ENCODE measurements at places on chromosomes 6 and 20.
A peak's percentile ranks its signal among the peaks of the same experiment; 100 is the strongest.

DNA sequence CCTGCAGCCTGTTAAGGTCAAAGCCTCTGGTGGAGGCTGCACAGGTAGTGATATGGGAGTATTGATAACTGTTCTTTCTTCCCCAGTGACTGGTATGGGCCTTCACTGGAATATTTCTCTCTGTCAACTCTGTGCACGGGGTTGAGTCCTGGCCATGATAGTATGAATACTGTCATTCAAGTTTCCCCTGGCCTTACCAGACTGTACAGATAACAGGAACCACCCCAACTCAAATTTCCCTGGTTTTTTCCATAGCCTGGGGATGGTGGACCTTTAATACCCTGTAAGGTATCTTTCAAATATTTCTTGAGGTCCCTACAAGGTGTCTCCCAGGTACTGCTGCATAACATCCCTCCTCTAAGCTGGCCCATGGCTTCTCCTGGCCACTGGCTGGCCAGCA lies 51.4 kb upstream of the TNFAIP3 start:
- no peak for DNase-seq

GRCh38 chr6:79082304-79082703 lies 4.2 kb upstream of the PHIP start:
- no peak for DNase-seq

- no peak for DNase-seq
These were observed 17.6 kb downstream of the ARID1B start for GRCh38 chr6:156794546-156795354.

- no peak for DNase-seq
These were observed 193.5 kb downstream of the UBE3D start for GRCh38 chr6:82872185-82872584.

DNA sequence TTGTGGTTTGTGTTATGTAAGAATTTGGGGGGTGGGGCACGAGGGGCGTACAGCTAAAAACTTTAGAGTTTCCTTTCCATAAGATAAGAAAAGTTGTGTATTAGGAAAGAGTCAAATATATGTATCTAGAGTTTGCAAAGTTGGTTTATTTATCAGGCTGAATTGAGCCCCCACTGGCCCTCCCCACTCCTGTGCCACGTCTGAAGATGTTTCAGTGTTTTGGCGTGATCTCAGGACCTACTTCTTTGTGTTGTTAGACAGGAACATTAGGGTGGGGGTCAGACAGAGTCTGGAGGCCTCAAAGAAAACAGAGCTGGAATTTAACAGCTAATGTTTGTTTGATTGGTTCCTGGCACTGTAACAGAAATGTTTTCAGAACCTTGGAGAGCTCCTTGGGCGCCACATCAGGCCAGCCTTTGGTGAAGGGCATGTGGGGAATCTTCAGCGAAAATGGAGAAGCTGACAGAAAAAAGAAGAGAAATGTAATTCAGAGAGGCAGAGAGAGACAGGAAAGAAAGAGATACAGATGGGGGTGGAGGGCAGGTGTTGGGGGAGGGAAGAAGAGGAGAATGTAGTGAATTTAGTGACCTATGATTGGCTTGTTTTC lies 674 bp downstream of the NRSN1 start:
- DNase-seq: peak; percentile 56

DNA sequence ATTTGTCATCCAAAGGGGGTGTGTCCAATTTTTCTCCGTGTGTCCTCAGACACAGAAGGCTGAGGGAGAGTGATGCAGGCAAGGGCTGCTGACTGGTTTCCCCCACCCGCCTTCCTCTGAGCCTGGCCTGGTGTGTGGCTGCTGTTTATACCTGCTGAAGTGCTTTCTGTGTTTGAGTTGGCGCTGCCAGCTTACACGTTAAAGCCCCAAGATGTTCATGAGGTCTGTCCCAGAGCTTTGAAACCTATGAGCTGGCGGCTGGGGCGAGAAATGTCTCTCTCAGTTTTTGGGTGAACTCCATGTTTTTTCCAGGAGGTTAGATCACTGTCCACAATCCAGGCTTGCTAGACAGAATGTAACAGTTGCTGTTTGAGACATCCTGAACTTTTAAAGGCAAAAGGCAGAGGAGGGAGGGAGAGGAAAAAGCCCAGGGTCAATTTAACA lies 69.0 kb upstream of the CCN2 start:
- no peak for DNase-seq

- no peak for DNase-seq
These were observed 58.2 kb upstream of the IL20RA start for GRCh38 chr6:137102851-137103492.

GRCh38 chr6:82248273-82248735 lies 760 bp upstream of the IBTK start:
- no peak for DNase-seq

DNA sequence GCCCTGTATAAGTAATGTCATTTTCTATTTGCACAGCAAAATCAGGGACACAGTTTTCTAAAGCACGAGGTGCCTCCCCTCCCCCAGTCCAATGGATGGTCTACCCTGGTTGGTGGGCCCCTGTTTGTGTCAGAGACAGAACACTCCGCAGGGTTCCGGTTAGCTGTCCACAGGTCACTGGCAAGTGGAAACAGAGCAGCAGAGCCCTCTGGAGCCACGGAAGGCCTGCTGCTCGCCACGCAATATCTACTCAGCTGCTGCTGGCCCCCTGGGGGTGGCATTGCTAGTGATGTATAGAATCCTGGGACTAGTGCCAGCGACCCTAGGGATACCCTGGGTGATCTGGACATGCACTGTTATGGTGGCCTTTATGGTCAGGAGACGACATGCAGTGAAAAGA lies 50.4 kb downstream of the RIN2 start:
- DNase-seq: no peak

DNA sequence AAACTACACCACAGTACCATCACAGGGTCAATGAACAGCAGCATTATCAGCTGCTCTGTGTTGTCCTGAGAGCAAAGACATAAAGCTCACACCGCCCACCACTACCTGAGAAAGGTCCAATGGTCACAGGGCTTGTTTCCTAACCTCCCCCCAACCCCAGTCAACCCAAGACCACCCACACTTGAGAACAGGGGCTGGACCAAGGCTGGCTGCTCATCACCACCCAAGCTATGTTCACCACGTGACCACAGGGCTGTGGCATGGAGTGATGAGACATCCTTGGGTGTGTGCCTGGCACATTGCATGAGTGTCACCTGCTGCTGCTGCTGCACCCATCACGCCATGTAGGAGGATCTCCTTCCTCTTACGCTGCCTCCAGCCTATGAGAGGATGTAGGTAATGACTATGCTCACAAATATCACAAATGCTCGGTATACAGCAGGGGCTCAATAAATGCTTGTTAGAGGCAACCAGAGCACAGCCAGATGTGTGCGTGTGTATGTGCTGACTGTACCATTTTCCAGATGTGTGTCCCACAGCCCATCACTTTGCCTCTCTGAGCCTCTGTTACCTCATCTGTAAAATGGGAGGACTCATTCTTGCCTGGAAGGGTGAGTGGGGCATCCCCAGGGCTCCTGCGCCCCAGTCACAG lies 23.3 kb upstream of the SIRPA start:
- DNase-seq: no peak

DNA sequence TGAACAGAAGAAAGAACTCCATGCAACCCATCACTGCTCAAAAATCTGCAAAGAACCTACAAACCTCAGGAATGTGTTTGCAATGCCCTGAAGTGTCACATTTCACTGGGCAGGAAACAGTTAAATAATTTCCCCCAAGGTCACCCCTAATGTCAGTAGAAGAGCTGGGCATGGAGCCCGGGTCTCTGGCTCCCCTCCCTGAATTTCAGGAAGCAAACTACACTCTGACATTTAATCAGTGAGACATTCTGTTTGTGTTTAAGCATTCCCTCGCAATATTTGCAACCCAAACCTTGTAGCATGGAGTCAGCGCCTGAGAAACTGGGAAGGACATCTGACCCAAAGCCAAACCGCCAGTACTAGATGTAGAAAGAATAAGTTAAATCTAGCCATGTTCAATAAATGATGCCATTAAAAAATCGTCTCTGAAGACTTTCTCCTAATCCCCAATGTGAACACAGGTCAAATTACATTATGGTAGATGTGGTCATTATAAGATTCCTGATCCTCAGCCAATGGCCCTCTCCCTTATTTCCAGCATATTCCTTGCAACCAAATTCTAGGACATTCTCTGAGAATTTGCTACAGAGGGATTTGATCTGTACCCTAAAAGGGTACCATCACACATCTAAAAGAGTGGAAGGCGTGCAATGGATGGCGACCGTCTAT lies 91.2 kb upstream of the ADTRP start:
- no peak for DNase-seq

GRCh38 chr6:124719913-124720312 lies 242.3 kb upstream of the RNF217 start:
- no peak for DNase-seq

- DNase-seq: no peak
These were observed 1061.8 kb upstream of the CITED2 start for GRCh38 chr6:140436023-140436811.

DNA sequence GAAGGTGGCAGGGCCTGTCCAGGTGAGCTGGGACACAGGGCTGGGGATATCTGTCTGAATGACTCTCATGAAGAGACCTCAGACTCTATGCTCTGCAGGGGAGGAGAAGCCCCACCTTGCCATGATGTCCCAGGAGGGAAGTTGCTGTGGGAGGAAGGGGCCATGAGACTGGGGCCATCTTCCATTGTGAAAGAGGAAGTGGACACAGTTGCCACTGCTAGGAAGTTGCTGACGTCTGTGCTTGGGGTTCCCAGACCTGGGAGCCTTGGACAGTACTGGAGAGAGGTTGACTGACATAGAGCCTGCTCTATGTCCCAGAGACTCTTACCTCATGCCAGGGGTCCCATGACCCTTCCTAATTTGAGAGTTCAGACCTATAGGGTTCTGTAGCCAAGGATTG lies 24.5 kb downstream of the SIRPB1 start:
- DNase-seq: no peak

- DNase-seq: no peak
These were observed 6.4 kb upstream of the CST7 start for GRCh38 chr20:24942679-24943078.

GRCh38 chr20:56504373-56505005 lies 20.1 kb upstream of the FAM209A start:
- no peak for DNase-seq

DNA sequence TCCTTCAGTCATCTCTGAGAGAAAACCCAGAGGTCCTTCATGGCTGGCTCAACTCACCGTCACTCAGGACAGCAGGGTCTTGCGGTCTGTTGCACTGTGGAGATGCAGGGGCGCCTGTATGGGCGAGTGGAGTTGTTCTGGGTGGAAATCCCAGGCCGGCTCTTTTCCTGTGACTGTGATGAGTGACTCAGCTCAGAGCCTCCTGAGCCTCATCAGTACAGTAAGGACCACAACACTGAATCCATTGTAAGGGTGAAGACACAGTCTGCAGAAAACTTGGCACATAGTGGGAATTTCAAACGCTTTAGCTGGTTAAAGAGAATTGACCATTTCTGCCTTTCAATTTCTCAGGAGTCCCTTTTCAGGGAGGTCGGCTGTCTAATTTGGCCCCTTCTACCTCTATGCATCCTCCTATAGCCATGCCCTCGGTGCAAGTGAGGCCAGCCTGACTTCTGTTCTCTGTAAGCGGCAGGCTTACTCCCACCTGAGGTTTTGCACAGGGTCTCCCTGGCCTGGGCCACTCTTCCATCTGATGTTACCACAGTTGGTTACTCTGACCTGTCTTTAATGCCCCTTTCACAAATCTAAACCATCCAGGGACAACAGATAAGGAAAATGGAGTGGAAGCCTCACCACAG lies 35.5 kb upstream of the TBXT start:
- no peak for DNase-seq

DNA sequence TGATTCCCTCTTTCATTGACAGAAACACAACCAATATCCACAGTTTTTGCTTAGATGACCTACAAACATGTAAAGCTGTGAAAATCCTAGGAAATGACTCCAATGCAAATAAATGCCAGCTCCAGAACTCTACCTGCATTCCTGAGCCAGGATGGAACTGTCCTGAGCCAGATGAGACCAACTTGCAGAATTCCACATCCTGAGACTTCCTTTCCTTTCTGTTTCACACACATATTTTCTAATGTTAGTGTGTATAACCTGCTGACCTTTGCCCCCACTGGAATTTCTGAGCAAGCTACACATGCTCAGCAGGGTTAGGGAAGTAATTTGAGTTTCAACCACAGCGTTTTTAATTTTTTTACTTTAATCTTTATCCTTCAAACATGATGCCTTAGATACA lies 69.6 kb upstream of the ADGRF1 start:
- DNase-seq: no peak

- DNase-seq: no peak
These were observed 231.0 kb upstream of the PRND start for GRCh38 chr20:4490606-4491280.

DNA sequence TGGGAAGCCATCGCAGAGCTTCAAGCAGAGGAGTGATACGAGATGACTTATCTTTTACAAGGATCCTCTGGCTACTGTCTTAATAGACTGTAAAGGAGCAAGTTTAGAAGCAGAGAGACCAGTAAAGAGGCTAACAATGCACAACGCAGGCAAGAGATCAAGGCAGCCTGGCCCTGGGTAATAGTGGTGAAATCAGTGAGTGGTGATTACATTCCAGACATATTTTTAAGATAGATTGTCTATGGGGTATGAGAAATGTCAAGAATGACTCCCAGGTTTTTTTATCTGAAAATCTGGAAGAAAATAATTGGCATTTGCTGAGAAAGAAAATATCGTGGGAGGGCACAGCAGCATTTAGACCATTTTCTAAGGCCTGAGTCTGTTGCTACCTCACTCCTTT lies 213.6 kb upstream of the HTR1E start:
- no peak for DNase-seq

DNA sequence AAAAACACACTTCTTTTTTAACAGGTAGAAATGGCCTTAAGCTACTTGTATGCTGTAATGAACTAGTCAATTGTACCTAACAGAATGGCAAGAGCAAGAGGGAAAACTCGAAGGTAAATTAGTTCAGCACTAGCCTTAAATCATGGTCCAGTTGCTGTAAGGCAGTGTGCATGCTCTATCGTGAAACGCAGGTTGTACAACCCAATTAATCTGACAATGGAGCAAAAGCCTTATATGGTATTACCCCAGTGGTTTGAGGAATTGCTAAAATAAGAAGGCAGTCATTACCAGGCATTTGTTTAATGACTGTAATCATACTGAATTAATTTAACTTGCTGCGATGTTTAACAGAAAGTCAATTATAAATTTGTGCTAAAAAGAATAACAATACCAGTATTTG lies 69.3 kb upstream of the SOX4 start:
- no peak for DNase-seq

DNA sequence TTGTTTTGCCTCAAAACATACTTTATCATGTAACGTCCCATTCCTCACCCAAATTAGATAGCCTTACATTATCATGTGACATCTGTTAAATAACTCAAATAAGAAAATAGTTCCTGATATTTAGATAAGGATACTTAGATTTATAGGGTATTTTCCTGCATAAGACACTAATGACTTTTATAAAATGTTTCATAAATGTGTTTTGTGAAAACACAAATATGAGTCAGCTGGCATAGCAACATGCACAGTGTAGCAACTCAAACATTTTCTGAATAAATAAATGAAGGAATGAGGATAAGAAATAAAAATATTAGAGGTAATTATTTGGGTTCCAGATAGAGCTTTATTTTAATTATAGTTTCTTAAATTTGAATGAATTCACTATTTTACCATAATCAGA lies 460.4 kb upstream of the PLCB4 start:
- no peak for DNase-seq
